MCF 10A (cell line): ENCODE measurements at places on chromosomes 7 and 10. TPM values are rescaled to one million over a fixed set of nuclear protein-coding genes. Genes with fewer than 3 reads are reported as not detected.

Gene COL17A1
- total RNA-seq = 514 and 563 TPM in 2 replicates

Gene RBP3
- total RNA-seq = not detected in 2 replicates

Gene LRRC18
- not detected in 2 replicates for total RNA-seq

Gene SDK1
- 1.5 and 3.3 TPM in 2 replicates for total RNA-seq

Gene ATOH7
- total RNA-seq = not detected in 2 replicates

Gene BTRC
- total RNA-seq = 19.4 and 25.2 TPM in 2 replicates

Gene CCM2
- total RNA-seq = 35.1 and 36.2 TPM in 2 replicates

Gene GTF2IRD2
- total RNA-seq = 13.4 and 16.1 TPM in 2 replicates

Gene HOXA6
- 0.96 and 2.0 TPM in 2 replicates for total RNA-seq

Gene BAMBI
- total RNA-seq = 21.2 and 31.6 TPM in 2 replicates

Gene CPA5
- total RNA-seq = 0.42 TPM in 1 of 2 replicates, not detected in the other

Gene KIF20B
- 30.3 and 33.7 TPM in 2 replicates for total RNA-seq

Gene SEMA3A
- total RNA-seq = 1.5 and 3.2 TPM in 2 replicates

Gene NRG3
- not detected in 2 replicates for total RNA-seq

Gene IDI2
- total RNA-seq = not detected in 2 replicates

Gene ZNF239
- total RNA-seq = 9.9 and 16.4 TPM in 2 replicates

Gene ADAM12
- total RNA-seq = 2.2 and 3.1 TPM in 2 replicates

Gene SFXN4
- total RNA-seq = 33.2 and 44.7 TPM in 2 replicates

Gene MALRD1
- not detected in 2 replicates for total RNA-seq

Gene CPA2
- total RNA-seq = not detected in 2 replicates

Gene AMZ1
- not detected in 2 replicates for total RNA-seq

Gene NAT16
- total RNA-seq = not detected in 2 replicates

Gene FKBP9
- 111 and 139 TPM in 2 replicates for total RNA-seq

Gene CALCR
- not detected in 2 replicates for total RNA-seq

Gene NODAL
- not detected in 2 replicates for total RNA-seq

Gene AEBP1
- total RNA-seq = not detected in 2 replicates

Gene ERVW-1
- not detected in 2 replicates for total RNA-seq

Gene CALD1
- total RNA-seq = 130 and 183 TPM in 2 replicates

Gene WNT8B
- not detected in 2 replicates for total RNA-seq

Gene MARCHF5
- 52.1 and 53.1 TPM in 2 replicates for total RNA-seq

Gene SVOPL
- not detected in 2 replicates for total RNA-seq
